Bronchus fibroblast of lung (primary cell): ENCODE measurements at places on chromosomes 11 and 22. TPM values are rescaled to one million over a fixed set of nuclear protein-coding genes. Genes with fewer than 3 reads are reported as not detected.

Gene OR51D1
- total RNA-seq, result not detected in 2 replicates

Gene SEPTIN5
- total RNA-seq, result 8.4 and 12.8 TPM in 2 replicates

Gene MRGPRX4
- total RNA-seq, result not detected in 2 replicates

Gene BEST1
- 1.7 and 2.2 TPM in 2 replicates for total RNA-seq

Gene SPON1
- total RNA-seq, result 0.17 and 0.45 TPM in 2 replicates

Gene OVOL1
- total RNA-seq, result not detected in 2 replicates

Gene CPT1B
- total RNA-seq, result 0.17 and 1.0 TPM in 2 replicates

Gene TPCN2
- total RNA-seq, result 5.2 and 9.1 TPM in 2 replicates

Gene SYT13
- total RNA-seq, result not detected in 2 replicates

Gene IRAG1
- 0.59 and 0.67 TPM in 2 replicates for total RNA-seq

Gene CSKMT
- 12.2 and 13.8 TPM in 2 replicates for total RNA-seq

Gene TRIM51
- total RNA-seq, result not detected in 2 replicates

Gene C11orf21
- under 0.01 TPM in 1 of 2 replicates, not detected in the other for total RNA-seq

Gene WNT11
- 0.15 TPM in 1 of 2 replicates, not detected in the other for total RNA-seq

Gene CDKN1C
- total RNA-seq, result 28.2 and 31.4 TPM in 2 replicates

Gene PATE2
- total RNA-seq, result not detected in 2 replicates

Gene AQP11
- 0.59 and 0.84 TPM in 2 replicates for total RNA-seq

Gene MPEG1
- total RNA-seq, result not detected in 2 replicates

Gene AGBL2
- 0.17 and 1.3 TPM in 2 replicates for total RNA-seq

Gene TRIM34
- 2.4 TPM in 2 replicates for total RNA-seq

Gene TRAF6
- 5.6 and 7.7 TPM in 2 replicates for total RNA-seq
